Epithelial cell of esophagus (primary cell): ENCODE measurements at places on chromosomes 2 and 18.

- DNase-seq, result peak; percentile 52
These were observed 19.4 kb downstream of the RRM2 start for GRCh38 chr2:10141736-10142639.

- no peak for DNase-seq
These were observed 142.6 kb downstream of the HDAC4 start for GRCh38 chr2:239258248-239258647.

- DNase-seq, result no peak
These were observed 221.5 kb downstream of the SH3RF3 start for GRCh38 chr2:109350526-109350925.

DNA sequence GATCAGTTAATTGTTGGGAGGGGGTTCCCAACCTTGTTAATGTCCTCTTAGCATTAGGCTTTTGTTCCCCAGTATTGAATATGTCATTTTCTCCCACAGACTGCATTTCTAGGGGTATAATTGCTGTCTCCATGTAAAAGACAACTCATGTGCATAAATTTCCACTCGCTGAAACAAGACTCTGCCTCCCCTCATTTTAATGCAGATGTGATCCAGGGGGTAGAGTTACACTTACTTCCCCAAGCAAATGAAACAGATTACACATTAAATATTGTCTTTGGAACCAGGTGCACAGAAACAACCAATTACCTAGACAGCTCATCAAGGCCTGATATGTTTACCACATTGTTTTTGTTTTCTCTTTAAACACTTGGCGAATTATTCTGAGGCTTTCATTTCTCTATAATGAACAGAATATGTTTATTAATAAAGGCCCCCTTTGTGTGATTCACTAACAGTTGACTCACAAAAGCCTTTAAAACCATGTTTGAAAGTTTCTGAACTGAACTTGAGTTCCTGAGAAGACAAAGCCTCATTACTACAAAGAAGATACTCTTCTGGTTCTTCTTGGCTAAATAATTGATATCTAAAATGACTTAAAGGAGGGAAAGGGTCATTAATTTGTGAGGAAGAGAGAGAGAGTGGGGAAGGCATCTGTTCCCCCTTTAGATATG lies 15.0 kb upstream of the ACVR1 start:
- DNase-seq, result no peak

- DNase-seq, result peak; percentile 85
These were observed 149.8 kb downstream of the TANC1 start for GRCh38 chr2:159118115-159118858.

DNA sequence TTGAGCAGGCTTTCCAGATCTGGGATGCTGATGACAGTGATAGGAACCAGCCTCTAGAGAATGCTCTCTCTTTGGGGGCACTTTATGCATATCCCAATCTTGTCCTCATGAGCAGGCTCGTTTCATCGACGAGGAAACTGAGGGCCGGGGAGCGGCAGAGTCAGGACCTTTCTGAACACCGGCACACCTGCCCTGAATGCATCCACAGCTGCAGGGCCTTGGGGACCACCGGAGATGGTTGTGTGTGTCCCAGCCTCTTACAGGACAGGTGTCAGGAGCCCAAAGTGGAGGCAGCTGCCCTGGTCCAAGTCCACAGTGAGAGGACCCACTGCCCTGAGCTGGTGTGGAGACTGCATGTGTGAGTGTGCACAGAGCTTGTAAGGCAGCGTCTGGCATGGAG lies 47.6 kb upstream of the FAHD2A start:
- no peak for DNase-seq

DNA sequence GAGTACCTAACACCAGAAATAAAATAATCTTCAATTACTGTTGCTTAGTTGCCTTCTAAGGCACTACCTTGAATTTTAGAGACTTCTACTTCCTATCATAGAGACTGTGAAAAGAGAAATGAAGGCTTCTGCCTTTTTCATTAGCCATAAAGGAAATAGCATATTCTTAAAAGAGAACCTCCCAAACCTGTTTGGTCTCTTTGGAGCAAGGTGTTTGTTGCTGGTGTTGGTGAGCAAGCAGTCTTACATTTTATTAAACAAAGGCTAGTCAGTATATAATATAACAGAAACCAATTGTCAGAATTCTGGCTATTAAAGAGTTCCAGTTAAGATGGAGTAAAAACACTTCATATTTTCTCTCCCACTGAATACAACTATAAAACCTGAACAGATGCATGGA lies 116.4 kb downstream of the TAF4B start:
- DNase-seq, result peak; percentile 84

GRCh38 chr2:170218456-170218855 lies 40.5 kb downstream of the MYO3B start:
- DNase-seq, result no peak

GRCh38 chr2:113217455-113218282 lies 43.9 kb downstream of the PSD4 start:
- DNase-seq, result no peak

GRCh38 chr2:157256626-157257025 lies 879 bp upstream of the GALNT5 start:
- peak; percentile 77 for DNase-seq

DNA sequence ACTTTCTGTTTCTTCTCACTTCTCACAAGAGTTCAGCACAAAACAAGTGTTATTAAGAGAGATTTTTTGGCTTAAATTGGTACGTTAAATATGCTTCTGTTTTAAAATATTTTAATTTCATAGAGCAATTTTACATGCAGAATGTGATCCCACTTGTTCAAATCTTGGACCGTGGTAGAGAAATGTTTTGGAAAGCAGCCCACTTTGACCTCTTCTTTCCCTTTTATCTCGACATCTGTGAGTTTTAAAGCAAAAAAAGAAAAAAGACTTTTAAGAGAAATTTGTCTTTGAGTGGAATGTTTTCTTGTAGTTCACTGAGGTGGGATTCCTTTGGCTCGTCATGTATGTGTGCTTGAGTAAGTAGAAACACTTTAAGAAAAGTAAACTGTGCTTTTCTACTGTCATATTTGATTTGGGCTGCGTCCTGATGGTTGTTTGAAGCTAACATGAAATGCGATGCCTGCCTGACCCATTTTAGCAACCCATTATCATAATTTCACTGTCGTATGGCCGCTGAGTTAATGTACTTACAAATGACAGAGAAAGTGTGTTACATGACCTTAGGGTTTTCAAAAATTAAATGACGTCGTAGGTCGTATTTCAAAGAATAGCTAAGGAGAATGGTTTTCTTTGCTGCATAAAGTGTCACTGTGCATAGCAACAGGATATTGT lies 54.5 kb downstream of the TSHZ1 start:
- DNase-seq, result no peak

GRCh38 chr2:4190548-4190947 lies 487.2 kb downstream of the DCDC2C start:
- peak; percentile 11 for DNase-seq

DNA sequence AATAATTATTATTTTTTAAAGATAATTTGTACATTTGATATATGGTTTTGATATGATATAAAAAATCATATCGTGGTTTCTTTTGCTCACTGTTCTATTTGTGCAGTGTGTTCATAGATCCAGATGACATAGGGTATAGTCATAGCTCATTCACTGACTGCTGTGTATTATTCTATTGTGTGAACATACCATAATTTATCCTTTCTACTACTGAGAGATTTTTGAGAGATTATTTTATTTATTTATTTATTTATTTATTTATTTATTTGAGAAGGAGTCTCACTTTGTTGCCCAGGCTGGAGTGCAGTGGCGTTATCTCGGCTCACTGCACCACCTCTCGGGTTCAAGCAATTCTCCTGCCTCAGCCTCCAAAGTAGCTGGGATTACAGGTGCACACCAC lies 39.0 kb downstream of the FER1L5 start:
- peak; percentile 16 for DNase-seq

DNA sequence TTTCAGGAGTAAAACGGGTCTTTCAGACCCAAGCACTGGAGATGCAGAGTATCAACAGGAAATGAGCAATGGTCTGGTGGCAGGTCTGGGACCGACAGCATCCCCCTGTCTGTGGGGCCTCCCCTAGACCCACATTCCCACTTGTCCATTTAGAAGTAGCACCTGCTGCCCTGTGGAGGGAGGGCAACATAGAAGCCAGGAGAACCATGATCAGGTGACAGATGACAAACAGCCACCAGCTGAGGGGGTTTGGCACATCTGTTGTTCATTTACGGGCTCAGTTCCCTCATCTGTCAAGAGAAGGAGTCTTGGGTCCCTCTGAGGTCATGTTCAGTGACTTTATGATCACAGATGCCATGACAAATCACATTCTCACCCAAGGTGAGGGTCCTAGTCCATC lies 77.9 kb upstream of the SLC66A3 start:
- no peak for DNase-seq

GRCh38 chr2:79985571-79985970 lies 319.0 kb downstream of the LRRTM1 start:
- DNase-seq, result no peak

- no peak for DNase-seq
These were observed 263.3 kb downstream of the TFCP2L1 start for GRCh38 chr2:121021685-121022084.

GRCh38 chr2:170335351-170335750 lies 157.4 kb downstream of the MYO3B start:
- no peak for DNase-seq

DNA sequence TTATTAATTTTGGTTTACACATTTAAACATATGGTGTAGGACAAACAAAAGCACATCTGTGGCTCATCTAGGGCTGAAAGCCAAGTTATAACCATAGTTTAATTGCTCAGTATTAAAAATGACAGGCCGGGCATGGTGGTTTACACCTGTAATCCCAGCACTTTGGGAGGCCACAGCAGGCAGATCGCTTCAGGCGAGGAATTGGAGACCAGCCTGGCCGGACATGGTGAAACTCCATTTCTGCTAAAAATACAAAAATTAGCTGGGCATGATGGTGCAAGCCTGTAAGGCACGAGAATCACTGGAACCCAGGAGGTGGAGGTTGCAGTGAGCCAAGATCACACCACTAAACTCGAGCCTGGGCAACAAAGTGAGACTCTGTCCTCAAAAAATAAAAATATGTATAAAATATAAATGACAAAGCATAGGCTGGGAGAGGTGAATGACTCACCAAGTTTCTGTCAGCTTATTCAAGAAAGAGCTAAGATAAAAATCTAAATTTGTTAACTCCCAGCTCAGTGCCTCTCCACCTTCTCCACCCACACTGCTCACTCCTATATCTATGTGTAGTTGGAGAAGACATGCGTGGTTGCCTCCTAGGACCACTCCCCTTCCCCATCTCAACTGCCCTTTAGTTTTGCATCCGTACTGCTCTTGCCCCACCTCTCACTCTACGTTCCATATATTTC lies 79.2 kb upstream of the PID1 start:
- DNase-seq, result peak; percentile 59

DNA sequence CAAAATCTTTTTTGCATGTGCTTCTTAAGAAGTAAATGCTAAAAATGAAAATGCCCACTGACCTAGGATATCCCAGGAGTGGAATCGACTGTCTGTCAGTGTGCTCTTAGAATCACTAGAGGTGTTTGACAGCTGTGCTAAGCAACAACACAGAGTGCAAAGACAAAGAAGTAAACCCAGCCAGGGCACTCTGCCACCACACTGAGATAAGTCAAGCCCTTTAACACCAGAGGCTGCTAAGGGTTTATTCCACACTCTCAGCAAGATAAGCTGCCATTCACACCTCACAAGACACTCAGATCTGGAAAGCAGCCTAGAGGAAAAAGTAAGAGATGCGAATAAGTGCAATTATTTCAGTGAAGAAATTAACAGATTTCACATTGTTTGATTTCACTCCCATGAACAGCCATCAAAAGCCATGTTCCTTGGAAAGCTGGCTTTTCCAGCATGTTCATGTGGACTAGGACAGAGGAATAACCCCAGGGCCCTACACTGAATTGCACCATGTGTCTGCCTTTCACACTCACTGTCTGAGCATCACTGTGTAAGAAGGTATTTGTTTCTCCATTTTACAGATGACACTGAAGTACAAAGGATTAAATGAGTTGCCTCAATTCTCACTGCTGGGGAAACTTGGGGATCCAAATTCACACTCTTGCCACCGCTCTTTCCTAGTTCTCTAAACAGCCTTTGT lies 6.0 kb upstream of the BMP10 start:
- DNase-seq, result no peak

DNA sequence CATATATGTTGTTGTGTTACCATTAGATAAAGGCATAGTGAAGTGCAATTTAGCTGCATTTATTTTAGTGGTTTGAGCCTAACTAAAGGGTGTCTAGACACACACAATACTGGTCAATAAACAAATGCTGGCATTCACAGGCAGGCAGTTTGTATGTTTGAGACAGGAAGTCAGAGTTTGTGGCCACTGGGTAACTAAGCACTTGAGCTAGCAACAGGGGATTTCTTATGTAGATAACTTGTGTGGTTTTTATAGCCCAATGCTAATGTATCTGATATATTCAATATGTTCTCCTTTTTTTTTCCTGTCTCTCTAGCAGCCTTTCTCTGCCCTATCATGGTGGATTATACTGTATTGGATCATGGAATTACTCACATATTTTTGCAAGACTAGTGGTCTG lies 38.1 kb downstream of the LRRTM4 start:
- DNase-seq, result no peak

DNA sequence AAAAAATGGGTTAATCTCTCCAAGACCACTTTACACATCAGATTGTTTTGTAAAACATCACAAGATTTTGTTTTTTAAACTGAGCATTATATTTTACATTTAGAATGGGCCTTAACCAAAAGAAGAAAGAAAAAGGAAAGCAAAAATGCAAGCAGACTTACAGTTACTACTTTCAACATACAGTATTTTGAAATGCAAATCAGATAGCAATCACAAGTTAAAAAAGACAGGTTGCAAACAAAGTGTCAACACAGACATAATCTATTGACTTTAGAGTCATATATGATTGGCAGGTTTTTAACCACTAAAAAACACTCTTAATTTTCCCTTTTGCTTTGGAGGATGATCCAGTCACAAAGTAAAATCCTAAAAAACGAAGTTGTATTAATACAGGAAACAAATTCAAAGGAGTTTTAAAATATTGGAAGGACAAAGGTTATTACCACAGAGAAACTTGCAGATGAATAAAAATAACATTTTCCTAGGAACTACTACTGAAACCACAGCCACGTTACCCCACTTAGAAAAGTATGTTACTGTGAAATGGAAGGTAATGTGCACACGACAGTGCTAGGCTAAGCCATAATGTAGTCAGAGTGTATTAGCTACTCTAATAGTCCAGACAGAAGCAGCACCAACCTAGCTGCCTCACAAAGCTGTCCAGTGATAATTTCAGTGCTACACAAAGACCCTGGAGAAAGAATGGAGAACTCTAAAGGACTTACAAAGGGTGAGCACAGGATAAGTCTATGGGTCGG lies 22.9 kb downstream of the DARS1 start:
- no peak for DNase-seq
